ENCODE measurements at places on chromosomes 12 and 14.

DNA sequence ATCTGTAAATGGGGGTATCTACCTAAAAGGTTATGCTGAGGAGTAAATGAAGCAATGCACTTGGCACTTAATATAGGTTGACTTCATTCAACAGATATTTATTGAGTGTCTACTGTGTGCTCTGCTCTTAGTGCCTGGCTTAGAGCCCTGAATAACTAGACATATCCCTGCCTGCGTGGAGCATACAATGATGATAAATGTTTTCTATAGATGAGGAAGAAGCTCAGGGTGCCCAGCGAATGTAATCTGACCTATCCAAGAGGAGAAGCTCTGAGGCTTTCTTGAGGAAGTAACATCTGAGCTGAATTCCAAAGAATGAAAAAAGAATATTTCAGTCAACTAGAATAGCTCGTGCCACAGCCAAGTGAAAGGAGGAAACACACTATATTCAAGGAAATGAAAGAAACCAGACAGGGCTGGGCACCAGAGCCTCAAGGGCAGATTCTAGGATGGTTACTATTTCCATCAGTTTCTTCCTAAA is 17.9 kb upstream of the HIGD1C start:
- DNase-seq, result no peak

DNA sequence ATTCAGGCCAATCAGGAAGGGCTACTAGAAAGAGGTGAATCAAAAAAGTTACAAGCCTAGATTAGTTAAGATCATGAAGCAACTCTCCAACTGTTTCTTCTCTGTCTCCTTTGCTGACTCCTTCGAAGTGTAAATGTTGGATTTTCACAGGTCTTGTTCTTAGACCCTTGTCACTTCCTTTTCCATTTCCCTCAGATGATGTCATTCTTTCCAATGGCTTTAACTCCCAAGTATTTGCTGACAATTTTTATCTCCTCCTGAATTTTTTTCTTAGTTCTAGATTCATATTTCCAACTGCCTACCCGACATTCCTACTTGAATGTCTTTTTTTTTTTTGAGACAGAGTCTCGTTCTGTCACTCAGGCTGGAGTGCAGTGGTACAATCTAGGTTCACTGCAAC is 10.8 kb downstream of the GAS2L3 start:
- DNase-seq, result no peak

GRCh38 chr14:73945159-73945670 is 4.7 kb downstream of the FAM161B start:
- DNase-seq, result no peak

DNA sequence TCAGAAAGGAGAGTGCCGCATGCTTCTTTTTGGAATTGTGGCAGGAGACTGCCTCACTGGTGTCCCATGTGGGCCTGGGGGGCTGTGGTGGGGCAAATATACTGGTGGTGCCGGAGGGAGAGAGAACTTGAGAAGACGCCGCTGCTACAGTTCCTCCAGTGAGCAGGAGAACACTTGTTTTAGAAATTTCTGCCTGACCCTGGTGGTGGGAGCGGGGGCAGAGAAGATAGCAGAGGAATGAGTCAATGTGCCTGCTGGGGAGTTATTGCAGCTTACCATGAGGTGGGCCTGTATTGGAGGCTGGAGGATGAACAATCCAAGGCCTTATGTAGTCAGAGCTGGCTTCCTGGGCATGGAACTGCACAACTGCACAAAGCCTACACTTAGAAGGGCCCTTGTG is 211.8 kb downstream of the SNAPC1 start:
- DNase-seq, result no peak

GRCh38 chr12:101884174-101884573 is 6.8 kb downstream of the DRAM1 start:
- DNase-seq, result no peak

- DNase-seq, result no peak
Measured at GRCh38 chr14:24475261-24475660, 32.7 kb upstream of the SDR39U1 start.

DNA sequence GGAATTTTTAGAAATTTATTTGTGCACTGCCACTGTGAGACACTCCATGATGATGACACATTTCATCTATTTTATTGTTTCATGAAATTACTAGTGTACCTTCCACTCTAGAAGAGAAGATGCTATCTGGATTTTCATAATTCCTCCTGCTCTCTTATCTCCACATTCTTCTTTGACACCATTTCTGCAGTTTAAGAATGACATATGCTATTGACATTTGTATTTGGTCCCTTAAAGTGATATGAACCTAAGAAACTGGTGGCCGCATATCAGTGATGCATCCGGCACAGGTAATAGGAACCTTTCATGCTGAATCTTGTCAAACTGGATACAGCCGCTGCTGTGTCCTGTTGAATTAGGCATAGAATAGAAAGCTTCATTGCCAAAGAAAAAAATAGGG is 696.3 kb downstream of the TMEM121 start:
- DNase-seq, result no peak

DNA sequence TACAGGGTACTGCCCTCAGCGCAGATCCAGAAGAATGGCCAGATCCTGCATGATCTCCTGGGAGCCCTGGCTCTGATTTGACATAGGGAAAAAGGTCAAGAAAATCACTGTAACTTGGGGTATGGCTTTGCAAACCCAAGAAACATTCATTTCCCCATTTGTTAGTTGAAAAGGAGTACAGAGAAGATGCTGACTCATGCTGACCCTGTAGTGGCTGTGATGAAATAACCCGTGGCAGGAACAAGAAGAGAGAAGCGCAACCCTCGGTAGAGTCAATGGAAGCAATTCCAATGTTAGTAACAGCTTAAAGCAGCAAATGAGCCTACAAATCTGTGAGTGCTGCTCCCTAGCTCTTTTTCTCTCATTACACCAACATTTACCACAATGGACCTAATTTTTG is 281.6 kb upstream of the NPAS3 start:
- DNase-seq, result no peak

GRCh38 chr12:92384571-92384970 is 238.9 kb upstream of the BTG1 start:
- DNase-seq, result no peak

- DNase-seq, result no peak
Measured at GRCh38 chr12:101181776-101182175, 28.3 kb downstream of the SLC5A8 start.

GRCh38 chr12:72018036-72018435 is 79.4 kb downstream of the TPH2 start:
- no peak for DNase-seq

- DNase-seq, result peak; percentile 21
Measured at GRCh38 chr14:61280092-61280525, 1.0 kb downstream of the TMEM30B start.

GRCh38 chr12:66594688-66595087 is 84.2 kb downstream of the GRIP1 start:
- no peak for DNase-seq

GRCh38 chr12:42802785-42803189 is 213.2 kb upstream of the PRICKLE1 start:
- no peak for DNase-seq

- DNase-seq, result no peak
Measured at GRCh38 chr12:107610021-107610859, 75.4 kb upstream of the PWP1 start.

GRCh38 chr12:100724071-100724470 is 70.5 kb upstream of the ANO4 start:
- DNase-seq, result no peak

- no peak for DNase-seq
Measured at GRCh38 chr12:118098401-118098800, 5.4 kb downstream of the VSIG10 start.

GRCh38 chr14:95063391-95063790 is 93.9 kb downstream of the DICER1 start:
- DNase-seq, result no peak

GRCh38 chr12:78376257-78376656 is 488.3 kb upstream of the SYT1 start:
- DNase-seq, result no peak

- no peak for DNase-seq
Measured at GRCh38 chr12:125092872-125093680, 27.8 kb downstream of the AACS start.

DNA sequence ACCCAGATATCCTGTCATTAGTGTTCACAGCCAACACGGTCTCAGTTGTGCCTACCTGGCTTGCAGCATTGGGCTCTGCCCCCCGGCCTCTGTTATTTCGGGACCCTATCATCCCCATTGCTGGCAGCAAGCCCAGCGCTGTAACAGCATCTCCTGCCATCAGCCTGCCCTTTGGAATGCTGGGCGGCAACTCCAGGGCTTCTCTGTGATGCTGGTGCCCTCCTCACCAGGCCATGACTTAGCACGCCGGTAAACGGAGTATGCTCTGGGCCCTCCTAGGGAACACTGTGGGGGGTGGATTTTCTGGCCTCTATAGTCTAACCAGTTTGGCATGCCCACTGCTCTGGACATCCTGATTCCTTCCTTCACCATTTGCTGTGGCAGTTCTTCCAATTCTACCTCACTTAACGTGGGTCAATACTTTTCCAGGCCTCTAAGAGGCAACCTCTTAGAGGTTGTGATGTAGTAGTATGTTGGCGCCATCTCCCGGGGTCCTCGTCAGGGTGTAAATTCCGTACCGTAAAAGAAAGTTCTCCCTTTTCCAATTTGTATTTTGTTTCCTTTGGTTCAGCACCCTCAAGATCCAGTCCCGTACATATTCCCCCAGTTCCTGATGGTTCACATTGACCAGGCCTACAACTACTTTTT is 80.0 kb downstream of the SINHCAF start:
- no peak for DNase-seq

GRCh38 chr14:21703357-21704326 is 30.0 kb upstream of the OR4E1 start:
- no peak for DNase-seq

GRCh38 chr12:15011162-15011561 is 38.3 kb downstream of the PDE6H start:
- no peak for DNase-seq
